ENCODE measurements at places on chromosomes 7 and 10.
A peak's percentile ranks its signal among the peaks of the same experiment; 100 is the strongest.

GRCh38 chr10:6411436-6411835, 168.6 kb downstream of the PRKCQ start:
- DNase-seq: no peak

DNA sequence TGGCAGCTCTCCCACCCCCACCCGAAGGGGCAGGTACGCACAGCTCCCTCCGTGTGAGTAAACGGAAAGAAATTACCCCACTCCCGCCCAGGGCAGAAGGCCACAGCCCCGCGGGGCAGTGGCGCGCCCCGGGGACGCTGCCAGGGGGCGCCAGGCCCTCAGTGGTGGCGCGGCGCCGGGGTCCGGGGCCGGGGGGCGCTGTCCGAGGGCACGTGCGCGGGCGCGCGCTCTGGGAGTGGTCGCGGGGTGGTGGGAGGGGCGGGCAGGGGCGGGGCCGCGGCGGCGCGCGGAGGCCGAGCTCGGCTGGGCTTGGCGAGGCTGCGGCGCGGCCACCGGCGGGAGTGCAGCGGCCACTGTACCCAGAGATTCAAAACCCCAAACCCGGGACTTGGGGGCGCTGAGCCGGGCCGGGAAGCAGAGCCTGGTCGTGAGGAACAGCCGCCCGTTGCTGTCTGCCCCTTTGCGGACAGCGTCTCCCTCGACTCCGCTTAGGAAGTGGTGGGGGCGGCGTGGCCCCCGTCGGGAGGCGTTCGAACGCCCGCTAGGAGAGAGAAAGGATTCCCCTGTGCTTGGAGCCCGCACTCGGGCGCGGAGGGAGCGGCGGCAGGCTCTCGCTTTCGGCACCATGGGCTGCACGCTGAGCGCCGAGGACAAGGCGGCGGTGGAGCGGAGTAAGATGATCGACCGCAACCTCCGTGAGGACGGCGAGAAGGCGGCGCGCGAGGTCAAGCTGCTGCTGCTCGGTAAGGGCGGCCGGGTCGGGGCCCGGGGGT, at the start of gene GNAI1:
Gene GNAI1 (plus strand): TSS at position 296 of the 773 bp plus-strand sequence. CDS start 330 bp downstream, at position 626.
- peak; percentile 90 for DNase-seq

DNA sequence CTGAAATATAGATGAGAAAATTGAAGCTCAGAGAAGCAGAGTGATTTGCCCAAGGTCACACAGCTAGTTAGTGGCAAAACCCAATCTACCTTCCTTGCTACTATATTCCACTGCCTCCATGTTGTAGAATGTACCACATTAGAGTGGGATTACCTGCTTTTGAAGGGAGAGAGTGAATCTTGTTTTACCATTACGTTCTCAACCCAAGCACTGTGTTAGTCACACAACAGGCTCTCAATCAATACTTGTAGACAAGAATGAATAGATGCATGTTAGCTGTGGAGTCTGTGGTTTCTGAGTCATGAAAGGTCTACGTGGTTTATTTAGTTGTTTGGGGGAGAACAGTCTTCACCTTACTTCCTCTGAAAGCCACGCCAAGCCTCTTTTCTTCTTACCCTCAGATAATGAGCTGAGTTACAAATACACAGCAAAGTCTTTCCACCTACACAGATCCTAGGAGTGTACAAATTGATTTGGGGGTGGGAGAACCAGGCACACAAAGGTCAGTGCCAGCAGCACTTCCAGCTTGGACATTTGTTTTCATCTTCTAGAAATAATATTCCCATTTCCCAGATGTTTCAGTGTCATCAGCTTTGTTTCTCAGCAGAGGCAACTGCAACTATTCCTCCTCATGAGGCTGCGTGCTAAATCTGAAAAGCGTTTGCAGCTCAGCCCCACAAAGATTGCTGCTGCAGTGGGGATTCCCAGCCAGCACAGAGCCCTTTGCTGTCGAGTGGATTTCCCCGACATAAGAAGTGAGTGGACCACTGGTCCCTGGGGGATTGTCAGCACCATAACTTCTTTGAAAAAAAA, 71.5 kb upstream of the ADO start:
- peak; percentile 51 for DNase-seq

DNA sequence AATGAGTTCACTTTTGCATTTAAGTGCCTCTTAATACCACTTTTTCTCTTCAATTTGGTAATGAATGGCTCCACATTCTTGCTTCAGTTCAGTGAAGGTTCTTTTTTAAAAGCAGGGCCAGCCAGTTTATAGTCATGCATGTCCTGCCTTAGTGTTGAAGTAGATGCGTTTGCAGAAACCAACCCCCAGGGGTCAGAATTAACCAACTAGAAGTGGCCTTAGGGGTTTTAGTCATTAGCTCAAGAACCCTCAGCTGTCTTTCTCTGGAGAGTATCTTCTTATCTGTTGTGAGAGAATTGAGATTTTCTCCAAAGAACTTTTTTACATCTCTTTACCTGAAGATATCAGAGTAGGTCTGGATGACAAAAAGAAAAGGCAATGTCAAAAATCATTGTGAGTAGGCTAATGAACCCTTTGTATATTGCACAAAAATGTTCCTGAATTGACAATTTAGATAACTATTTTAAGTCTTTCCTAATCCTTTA, 82.2 kb downstream of the PIK3CG start:
- peak; percentile 83 for DNase-seq

GRCh38 chr7:158312789-158313188, 274.8 kb downstream of the PTPRN2 start:
- DNase-seq: no peak

DNA sequence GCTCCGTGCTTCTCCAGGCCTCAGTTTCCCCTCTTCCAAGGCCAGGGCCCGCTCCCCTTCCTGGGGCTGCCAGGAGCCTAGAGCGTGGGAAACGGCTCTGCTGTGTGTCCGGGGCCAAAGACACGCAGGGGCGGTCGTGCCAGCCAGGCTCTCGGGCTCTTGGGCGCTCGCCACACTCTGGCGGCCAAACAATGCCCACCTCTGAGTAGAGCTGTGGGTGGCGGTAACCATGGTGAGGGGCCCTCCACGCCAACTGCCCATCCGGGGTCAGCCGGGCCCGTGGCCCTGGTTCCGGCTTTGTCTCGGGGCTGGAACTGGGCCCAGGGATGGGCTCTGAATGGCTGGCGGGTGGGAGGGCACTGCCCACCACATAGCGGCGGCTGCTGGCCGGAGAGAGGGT, 16.0 kb downstream of the GRIFIN start:
- no peak for DNase-seq

DNA sequence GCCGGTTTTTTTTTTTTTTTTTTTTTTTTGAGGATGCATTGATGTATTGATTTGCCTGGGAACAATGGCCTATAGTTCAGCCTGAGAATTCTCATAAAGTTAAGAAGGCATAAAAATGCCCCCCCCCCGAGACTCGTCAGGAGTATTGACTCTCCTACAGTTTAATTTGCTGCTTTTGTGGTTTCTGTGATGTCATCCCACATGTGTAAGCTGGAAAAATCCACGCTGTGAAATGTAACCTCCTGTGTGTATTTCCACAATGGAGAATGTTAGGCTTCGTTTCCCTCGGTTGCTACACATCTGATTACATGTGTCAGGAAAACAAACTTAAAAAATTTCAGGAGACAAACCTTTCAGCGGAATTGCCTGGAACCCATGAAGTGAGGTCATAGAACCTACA, 117.9 kb downstream of the FANK1 start:
- no peak for DNase-seq

Data from OCI-M1 (cell line).